ENCODE measurements at places on chromosomes 16 and 17.

- no peak for DNase-seq
These were observed at the start of gene RNF112 for GRCh38 chr17:19410875-19411620. TSS of gene RNF112 (plus strand) at chr17:19411232. CDS start at chr17:19411409, 177 bp downstream.

- no peak for DNase-seq
These were observed 51.5 kb downstream of the NTN1 start for GRCh38 chr17:9072696-9073339.

DNA sequence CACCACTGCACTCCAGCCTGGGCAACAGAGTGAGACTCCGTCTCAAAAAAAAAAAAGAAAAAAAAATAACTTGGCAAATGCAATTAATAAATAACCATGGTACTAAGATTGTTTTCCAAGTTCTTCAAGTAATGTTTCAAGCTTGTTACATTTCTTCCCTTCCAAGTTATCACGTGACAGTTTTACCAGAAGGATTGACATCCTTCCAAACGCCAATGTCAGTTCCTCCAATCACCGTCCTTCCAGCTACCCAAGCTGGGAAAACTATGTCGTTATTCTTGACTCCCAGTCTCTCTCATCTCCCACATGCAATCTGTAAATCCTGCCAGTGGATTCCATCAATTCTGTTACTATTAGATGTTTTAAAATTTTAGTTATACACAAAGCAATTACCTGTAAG lies 3.9 kb upstream of the PHAF1 start:
- DNase-seq, result no peak

DNA sequence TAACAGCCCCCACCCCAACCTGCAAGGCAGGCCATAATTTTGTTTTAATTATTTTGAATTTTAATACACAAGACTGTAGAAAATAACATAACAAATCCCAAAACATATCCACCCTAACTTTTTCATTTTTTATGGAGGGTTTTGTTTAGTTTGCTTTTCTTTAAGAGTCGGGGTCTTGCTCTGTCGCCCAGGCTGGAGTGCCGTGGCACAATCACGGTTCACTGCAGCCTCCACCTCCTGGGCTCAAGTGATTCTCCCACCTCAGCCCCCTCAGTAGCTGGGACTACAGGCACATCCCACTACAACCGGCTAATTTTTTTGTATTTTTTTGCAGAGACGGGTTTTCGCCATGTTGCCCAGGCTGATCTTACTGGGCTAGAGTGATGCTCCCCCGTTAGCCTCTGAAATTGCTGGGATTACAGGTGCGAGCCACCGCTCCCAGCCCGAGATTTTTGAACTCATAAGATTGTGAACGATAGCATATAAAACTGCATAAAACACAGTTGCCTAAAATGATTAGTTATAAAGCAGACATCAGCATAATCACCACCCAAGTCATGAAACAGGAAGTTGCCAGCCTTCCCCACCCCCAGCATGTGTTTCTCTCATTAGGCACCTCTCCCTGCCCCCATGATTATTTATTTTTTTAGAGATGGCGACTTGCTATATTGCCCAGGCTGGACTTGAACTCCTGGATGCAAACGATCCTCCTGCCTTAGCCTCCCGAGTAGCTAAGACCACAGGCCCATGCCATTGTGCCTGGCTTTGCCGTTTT lies 13.6 kb upstream of the DOC2B start:
- DNase-seq, result no peak

GRCh38 chr16:10120953-10121352 lies 61.3 kb downstream of the GRIN2A start:
- no peak for DNase-seq
